ENCODE measurements at places on chromosomes 3 and 15. TPM values are rescaled to one million over a fixed set of nuclear protein-coding genes. Genes with fewer than 3 reads are reported as not detected.

The MED12L gene
- total RNA-seq: 0.35 TPM

- DNase-seq: no peak
Observed at GRCh38 chr3:183844606-183845005, 19.2 kb upstream of the MAP6D1 start.

DNA sequence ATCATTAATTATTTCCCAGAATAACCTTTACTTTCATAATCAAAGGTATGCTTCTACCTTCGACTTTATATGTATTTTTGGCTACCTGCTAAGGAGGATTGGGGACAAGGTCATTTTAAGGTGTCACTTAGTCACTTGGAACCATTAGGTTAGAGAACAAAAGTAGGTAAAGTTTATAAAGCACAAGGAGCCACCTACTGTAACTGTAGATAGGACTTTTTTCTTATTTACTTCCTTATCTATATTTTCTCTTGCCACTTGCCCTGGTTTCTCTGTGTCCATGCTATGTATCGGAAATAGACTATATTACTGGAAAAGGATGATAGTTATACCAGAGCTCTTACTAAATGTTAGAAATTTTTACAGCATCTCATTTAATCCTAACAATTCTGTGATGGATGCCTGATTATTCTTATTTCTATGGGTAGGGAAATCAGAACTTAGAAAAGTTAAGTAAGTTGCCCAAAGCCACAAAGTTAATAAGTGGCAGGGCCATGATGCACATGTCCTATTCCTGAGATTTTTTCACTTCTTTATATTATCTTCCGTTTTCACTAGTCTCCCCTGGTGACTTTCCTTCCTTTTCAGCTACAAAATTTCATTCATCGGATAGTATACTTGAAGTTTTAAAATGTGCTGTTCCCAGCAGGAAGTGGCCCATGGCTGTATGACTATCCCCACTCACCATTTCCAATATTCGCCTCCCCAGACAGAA lies 132.5 kb downstream of the CMSS1 start:
- no peak for DNase-seq

- DNase-seq: no peak
Observed at GRCh38 chr3:31891876-31892455, 89.1 kb downstream of the OSBPL10 start.

GRCh38 chr3:181727341-181728032 lies 15.8 kb downstream of the SOX2 start:
- no peak for DNase-seq

DNA sequence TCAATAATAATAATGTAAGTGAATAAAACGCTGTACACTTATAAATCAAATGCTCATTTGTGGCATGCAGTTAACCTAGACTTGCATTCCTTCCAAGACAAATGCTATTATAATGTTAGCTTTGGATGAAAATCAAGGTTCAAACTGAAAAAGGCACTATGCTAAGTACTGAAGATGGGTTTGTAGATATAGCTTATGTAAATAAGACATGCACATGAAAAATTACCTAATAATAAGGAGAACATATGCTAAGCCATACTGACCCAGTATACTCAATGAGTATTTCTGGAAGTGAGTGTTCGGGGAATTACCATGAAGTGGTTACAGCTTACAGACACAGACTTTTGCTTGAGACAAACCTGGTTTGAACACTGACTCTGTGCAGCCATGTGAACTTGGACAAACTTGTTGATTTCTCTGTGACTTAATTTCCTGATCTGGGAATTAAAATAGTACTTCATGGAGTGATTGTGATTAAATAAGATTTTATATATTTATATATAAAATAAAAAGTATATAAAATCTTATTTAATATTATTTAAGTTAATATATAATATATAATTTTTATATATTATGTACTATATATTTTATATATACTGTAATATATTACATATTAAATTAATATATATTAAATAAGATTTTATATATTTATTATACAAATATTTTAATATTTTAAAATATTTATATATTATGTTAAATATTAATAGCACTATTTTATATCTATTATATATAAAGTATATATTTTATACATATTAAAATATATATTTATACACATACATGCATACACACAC lies 159.2 kb downstream of the ZPLD1 start:
- DNase-seq: no peak

GRCh38 chr3:65484964-65485363 lies 553.8 kb downstream of the MAGI1 start:
- DNase-seq: no peak

DNA sequence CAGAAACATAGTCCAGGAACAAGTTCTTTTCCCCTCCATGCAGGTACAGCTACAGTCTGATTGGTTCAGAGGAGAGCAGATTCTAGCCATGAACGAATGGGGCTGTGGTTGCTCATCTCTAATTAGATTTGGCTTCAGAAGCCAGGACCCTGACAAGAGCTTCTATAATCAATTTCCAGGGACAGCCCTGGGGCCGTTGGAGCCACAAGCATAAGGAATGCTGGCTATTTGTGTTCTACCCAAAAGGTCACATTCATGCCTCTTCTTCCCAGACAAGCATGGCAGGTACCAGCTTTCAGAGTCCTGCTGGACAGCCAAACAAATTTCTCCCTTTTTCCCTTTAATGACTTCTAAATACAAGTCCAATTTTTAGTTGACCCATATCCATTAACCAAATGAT lies 215.5 kb upstream of the LRTM1 start:
- DNase-seq: no peak

All from NCI-H460 (cell line).